ENCODE measurements at places on chromosomes 7 and 10.

GRCh38 chr10:76315240-76315639 lies 883.8 kb downstream of the LRMDA start:
- no peak for DNase-seq

DNA sequence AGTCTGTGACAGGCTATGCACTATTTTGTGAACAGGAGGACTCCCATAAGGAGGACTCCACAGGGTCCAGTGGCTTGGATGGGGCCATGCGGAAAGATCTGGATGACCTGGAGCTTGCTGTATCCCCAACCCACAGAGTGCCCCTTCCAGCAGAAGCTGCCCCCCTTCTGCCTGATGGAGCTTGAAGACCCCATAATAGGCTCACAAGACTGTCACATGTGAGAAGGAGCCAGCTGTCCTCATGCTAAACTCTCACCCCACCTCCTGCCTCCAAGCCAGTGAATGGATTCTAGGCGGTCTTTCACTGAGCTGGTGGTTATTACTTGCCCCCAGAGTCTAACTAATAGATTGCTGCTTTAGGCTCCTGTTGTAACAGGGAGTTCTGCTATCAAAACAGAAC lies 79.1 kb downstream of the XRCC2 start:
- no peak for DNase-seq

GRCh38 chr10:122298598-122299301 lies 27.7 kb downstream of the BTBD16 start:
- DNase-seq = no peak

GRCh38 chr10:80192553-80192952 lies 12.8 kb downstream of the ANXA11 start:
- no peak for DNase-seq

GRCh38 chr10:59320355-59320754 lies 42.0 kb downstream of the FAM13C start:
- DNase-seq = no peak

GRCh38 chr7:100174582-100174981 lies 2.6 kb downstream of the GPC2 start:
- DNase-seq = no peak

DNA sequence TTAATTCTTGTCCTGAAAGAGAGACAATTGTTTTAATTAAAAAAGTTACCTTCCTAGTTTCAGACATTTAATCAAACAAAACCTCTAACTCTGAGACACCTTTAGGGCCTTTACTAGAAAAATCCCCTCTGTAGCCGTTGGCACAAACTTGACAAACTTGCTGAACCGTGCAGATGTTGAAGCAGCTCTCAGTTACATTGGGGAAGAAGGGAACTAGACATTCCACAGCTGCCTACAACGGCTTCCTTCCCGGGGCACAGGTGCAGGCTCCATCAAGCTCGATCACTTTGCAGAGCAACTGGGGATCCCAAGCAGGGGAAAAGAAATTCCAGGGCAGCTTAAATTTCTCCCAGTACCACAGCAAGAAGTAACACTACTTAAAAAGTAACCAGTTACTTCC lies 141.3 kb downstream of the SKAP2 start:
- DNase-seq = no peak

- no peak for DNase-seq
Measured at GRCh38 chr10:87538092-87539015, 33.7 kb downstream of the MINPP1 start.

DNA sequence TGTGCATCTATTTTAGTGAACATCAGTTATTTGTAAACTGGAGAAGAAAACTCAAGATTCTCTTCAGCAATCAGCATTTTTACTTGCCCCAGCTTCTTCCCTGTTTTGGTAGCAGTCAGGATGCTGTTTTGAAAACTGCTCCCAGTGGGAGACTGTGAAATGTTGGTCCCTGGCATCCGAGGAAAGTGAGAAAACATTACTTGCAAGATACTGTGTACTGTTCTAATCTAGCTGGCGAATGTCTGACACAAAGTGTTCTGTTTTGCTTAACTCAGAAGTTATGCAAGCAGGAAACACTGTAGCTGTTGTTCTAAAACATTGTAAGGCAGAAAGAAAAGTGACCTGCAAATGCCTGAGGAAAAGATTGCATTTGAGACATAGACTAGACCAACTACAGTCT lies 171.8 kb upstream of the POM121L12 start:
- DNase-seq = no peak

DNA sequence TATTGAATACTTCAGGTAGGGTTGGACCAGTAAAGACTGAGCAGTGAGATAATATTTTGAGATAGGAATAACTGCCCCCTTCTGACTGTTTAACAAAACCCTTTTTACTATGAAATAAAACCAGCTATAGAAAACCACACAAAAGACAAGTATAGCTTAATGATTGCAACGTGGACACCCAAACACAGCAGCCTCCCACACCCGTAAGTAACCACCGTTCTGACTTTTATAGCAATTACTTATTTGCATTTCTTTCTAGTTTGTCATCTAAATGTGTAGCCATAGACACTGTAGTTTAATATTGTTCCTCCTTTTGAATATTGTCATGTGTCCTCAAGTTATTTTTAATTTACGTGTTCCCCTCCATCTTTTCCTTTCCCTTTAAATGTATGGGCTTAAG lies 42.9 kb upstream of the SYPL1 start:
- no peak for DNase-seq

DNA sequence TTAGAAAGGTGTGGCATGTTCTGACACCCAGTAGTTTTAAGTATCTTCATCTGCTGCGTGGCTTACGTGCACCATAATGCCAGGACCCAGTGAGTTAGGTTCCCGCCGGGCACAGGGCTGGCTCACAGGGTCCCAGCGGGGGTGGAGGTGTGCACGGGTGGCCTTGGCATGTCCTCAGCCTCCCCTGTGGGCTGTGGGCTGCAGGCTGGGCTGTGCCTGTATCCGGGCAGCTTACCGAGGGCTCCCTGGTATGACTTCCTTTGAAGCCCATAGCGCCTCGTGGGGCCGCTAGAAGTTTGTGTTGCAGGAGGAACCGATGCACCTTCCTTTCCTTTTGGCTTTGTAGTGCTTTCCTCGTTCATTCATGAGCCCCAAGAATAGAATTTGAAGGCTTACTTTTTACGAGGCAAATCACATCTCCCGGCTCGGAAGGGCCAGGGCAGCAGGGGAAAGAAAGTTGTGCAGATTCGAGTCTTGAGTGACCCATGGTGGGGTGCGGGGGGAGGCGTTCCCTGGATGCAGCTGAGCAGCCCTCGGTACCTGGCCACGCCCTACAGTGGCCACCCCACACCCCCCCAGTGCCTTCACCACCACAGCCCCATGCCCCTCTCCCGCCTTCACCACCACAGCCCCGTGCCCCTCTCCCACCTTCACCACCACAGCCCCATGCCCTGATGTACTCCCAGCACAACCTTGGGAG lies 113.2 kb downstream of the WDR37 start:
- DNase-seq = no peak
